ENCODE measurements at places on chromosomes 7 and 10. TPM values are rescaled to one million over a fixed set of nuclear protein-coding genes. Genes with fewer than 3 reads are reported as not detected.

Gene GPNMB
- total RNA-seq, result 382 TPM

Gene EMX2
- not detected for total RNA-seq

Gene UNCX
- total RNA-seq, result not detected

DNA sequence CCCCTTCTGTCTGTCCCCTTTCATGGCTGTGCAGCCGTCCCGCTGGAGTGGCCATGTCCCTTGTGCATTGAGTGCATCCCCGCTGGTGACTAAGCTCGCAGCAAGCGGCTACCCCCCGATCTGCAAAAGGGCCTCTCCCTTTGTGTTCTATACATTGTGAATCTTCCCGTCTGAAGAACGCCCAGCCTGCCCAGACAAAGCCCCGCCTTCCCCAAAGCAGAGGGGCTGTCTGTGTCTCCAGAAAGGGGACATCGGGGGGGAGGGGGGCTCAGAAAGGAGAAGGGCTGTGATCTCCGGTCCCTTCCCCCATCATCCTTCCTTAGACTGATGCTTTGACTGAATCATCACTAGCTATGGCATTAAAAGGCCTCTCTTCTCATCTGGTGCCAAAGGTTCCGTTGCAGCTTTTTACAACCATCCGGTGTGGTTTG is 11.9 kb downstream of the NPTX2 start:
- no peak for DNase-seq

GRCh38 chr7:50538478-50538877 is 26.7 kb downstream of the DDC start:
- no peak for DNase-seq

DNA sequence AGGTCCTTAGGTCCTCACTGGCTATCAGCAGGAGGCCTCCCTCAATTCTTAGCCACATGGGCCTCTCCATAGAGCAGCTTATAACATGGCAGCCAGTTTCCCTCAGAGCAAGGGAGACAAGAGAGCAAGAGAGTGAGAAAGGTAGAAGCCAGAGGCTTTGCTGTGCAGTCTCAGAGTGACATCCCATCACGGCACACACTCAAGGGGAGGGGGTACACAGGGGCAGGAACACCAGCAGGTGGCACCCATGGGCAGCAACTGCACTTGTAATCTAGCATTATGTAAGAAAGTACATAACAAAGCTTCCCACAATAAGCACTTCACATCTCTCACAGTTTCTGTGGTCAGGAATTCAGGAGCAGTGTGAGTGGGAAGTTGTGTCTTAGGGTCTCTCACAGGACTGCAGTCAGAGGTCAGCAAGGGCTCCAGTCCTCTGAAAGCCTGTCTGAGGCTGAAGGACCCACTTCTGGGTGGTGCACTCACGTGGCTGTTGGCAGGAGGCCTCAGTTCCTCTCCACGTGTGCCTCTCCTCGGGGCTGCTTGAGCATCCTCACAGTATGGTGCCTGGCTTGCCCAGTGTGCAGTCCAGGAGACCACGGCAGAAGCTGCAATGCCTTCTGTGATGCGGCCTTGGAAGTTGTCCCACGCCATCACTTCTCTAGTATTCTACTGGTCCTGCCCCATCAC is 159.4 kb downstream of the OAT start:
- DNase-seq, result no peak

GRCh38 chr7:158650821-158651225 is 53.8 kb downstream of the NCAPG2 start:
- peak; percentile 69 for DNase-seq

- DNase-seq, result no peak
Measured at GRCh38 chr7:110358028-110358427, 732.9 kb upstream of the LRRN3 start.

DNA sequence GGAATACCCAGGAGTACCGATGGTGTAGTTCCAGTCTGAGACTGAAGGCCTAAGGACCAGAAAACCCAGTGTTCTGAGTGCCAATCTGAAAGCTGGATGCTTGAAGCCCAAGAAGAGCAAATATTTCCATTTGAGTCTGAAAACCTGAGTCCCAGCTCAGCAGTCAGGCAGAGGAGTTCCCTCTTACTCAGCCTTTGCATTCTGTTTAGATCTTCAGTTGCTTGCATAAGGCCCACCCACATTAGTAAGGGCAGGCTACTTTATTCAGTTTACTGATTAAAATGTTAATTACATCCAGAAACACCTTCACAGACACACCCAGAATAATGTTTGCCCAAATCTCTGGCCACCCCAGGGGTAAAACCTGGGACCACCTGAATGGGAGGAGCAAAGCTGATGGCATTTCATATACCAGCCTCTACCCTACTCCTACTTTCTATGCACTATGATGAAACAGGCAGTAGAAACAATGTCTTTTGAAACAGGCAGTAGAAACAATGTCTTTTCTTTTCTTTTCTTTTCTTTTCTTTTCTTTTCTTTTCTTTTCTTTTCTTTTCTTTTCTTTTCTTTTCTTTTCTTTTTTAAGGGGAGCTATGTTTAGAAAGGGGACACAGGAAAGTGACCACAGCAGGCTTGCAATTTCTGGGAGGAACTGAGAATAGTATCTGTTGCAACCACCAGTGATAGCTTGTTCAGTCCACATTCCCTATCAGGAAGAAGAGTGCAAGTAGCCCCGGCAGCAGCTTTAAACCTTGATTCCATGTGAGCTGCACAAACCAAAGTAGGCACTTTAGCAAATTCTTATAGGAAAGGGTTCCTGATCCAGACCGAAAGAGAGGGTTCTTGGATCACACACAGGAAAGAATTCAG is 30.6 kb downstream of the FAM237B start:
- DNase-seq, result no peak

DNA sequence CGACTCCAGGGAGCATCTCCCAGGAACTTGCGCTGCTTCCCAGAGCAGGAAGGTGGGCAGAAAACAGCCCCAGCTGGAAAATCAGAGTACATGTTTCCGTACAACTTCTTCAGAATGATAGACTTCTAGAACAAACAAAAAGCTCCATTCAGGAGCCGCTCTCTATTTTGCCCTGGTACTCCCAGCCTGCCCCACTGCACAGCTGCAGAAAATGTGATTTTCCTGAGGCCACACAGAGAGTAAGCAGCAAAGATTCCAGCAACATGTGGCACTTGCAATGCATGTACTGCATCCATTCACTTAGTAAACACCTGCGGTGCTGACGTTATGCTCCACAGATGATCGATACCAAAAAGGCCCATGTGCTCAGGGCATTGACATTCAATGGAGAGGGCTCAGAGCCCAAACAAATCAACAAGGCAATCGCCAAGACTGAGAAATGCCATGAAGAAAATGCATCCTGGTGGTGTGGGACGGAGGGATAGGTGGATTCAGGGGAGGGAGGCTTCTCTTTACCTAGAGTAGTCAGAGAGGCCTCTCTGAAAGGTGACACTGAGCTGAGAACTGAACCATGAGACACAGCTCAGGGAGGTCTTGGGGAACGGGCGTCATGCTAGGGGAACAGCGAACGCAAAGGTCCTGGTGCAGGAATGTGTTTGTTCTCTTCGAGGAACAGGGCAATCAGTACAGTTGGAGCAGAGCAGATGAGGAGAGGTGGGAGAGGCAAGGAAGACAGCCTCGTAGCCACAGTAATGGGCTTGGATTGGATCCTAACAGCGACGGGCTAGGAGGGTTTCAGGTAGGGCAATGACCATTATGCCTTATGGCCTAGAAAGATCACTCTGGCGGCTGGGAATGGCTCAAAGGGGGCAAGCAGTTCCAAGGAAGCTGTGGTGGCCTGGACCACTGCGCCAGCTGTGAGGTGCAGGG is 35.3 kb upstream of the DUSP5 start:
- DNase-seq, result no peak
